ENCODE measurements at places on chromosomes 1 and 21.

GRCh38 chr1:6342056-6342455 is 51.5 kb downstream of the ACOT7 start:
- DNase-seq = peak; percentile 55

- no peak for DNase-seq
These were observed 6.9 kb downstream of the RIT1 start for GRCh38 chr1:155904261-155904660.

DNA sequence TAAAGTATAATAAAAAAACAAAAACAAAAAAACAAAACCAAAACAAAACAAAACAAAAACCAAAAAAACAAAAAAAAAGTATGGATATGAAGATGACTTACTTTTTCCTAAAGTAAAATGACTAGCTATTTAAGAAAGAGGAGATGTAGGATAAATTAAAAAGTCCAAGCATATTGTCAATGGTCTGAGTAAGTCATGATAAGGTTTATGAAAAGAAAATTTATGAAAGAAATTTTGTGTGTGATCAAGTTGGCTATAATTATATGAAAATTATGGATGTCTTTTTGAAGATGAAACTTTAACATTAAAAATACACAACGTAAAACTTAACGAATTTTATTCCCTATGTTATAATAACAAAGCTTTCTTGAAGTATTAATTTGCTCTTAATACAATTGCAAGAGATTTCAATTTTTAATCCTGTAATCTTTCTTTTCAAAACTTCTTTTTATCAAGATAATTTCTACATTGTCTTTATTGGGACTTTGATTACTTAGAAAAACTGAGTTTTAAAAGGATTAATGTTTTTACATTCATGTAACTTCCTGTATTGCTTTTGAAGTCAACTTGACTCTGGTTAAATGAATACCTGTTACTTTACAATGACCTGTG is 200.9 kb upstream of the IVNS1ABP start:
- no peak for DNase-seq

- DNase-seq = no peak
These were observed 32.4 kb downstream of the KCNN3 start for GRCh38 chr1:154837672-154838171.

- no peak for DNase-seq
These were observed 10.9 kb downstream of the OLIG2 start for GRCh38 chr21:33036430-33037162.

DNA sequence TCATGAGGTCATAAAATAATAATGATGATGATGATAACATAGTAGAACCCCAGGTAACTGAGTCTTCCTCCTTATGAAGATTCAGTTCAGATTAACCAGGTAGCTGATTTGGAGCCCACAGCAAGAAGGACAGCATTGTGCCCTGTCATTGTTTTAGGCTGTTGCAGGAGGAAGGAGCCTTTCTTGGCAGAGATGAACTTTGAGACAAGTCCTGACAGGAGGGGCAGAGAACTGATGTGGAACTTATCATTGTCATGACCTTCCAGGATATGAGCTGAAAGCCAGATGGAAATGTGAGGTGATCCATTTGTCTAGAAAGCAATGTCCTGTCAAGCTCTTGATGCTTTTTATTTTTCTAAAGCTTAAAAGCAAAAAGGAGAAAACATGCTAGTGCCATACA is 132.6 kb upstream of the COA6 start:
- DNase-seq = no peak

DNA sequence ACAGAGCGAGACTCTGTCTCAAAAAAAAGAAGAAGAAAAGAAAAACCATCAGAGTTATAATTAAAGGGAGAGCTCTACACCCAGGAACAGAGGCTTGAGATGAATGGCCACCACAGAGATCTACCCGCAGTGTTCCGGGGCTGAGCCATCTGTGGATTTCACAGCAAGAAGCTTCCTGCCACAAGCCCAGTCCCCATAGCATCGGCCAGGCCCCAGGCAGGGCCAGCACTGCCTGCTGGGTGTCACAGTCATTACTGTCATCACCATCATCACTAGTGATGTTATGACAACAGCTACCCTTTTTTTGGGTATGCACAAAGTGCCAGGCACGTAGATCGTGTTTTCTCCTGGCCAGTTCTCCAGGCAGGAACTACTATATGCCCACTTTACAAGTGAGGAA is 111.6 kb upstream of the VAMP3 start:
- DNase-seq = no peak

- no peak for DNase-seq
These were observed 73.7 kb downstream of the SPATA46 start for GRCh38 chr1:162303004-162303344.

DNA sequence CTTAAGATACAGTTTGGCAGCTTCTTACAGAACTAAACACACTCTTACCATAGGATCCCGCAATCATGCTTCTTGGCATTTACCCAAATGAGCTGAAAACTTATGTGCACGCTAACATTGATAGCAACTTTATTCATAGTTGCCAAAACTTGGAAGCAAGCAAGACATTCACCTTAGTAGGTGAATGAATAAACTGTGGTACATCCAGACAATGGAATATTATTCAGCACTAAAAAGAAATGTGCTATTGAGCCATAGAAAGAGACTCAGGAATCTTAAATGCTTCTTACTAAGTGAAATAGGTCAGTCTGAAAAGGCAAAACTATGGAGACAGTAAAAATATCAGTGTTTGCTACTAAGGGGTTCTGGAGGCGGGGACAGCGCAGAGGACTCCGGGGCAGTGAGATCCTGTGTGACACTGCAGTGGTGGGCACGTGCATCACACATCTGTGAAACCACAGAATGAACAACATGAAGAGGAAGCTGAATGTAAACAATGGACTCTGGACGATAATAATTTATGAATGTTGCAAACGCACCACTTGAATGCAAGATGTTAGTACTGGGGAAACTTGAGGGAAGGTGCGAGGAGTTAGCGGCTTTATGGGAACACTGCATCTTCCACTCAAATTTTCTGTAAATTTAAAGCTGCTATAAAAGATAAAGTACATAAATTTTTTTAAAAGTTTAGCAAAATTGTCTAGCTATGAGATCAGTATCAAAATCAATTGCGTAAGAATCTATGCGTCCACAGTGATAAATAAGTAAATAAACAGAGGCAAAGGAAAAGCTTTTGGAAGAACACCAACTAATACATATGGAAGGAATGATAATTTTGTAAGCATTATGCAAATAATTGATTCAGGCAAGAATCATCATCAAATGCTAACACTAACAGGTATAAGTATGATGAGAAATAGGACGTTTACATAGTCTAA is 15.4 kb upstream of the SPATC1L start:
- no peak for DNase-seq

DNA sequence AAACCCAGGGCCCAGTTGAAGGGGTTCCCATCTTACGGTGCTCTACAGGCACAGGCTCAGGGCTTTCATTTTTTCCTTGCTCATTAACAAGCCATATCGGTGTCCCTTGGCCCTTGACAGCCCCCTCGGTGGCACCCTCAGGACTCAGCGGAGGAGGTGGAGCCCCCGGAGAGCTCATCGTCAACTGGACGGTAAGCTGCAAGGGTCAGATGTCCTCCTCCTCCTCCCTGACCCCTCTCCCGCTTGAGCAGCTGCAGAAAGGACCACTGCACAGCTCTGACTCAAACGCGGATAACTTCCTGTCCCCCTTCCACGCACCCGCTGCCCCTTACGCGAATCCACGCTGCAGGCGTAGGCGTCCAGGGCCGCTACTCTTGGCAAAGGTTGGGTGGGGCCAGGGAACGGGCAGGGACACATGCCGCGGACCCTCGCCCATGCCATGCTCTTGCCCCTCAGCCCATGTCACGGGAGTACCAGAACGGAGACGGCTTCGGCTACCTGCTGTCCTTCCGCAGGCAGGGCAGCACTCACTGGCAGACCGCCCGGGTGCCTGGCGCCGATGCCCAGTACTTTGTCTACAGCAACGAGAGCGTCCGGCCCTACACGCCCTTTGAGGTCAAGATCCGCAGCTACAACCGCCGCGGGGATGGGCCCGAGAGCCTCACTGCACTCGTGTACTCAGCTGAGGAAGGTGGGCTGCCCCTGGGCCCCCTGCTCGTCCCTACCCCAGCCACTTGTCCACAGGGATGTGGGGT is 14.7 kb downstream of the TMEM81 start:
- DNase-seq = no peak

GRCh38 chr1:158506369-158506987 is 34.5 kb downstream of the OR10R2 start:
- no peak for DNase-seq

DNA sequence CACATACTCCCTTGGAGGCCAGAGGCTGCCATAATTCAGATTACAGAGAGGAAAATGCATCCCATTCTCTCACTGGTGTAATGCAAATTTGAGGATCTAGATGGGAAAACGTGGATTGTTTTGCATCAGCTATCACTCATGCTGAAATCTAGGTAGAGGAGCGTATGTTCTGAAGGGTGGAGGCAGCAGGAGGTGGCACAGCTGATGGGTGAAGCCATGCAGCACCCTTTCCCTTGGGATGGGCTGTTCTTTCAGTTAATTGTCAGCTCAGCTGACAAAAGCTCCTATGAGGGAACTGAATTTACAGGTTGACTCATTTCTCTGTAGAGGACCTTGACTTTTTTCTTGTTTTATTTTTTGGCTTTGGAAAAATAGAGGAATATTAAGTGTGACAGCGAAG is 41.8 kb downstream of the CAMTA1 start:
- DNase-seq = peak; percentile 55

Measured in NCI-H1436 (cell line).